ENCODE measurements at places on chromosomes 7 and 10. TPM values are rescaled to one million over a fixed set of nuclear protein-coding genes. Genes with fewer than 3 reads are reported as not detected.

GRCh38 chr10:37681617-37681999 lies 175.8 kb downstream of the ZNF248 start:
- no peak for DNase-seq

DNA sequence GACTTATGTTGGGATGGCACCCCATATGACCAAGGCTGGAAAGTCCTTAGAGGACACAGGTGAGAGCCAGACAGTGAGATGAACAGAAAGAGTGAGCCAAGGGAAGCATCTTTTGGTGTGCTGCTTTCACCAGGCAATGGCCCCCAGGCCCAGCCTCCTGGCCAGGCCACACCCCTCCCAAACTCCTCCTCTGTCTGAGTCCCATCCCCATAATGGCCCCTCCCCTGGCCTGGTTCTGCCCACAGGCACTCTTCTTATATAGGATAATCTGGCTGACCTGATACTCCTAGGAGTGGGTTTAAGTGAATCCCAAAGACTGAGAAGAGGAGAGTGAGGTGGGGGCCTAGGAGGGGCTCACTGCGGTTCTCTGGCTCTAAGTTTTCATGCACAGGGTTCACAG lies 252.5 kb downstream of the RPS24 start:
- DNase-seq, result no peak

DNA sequence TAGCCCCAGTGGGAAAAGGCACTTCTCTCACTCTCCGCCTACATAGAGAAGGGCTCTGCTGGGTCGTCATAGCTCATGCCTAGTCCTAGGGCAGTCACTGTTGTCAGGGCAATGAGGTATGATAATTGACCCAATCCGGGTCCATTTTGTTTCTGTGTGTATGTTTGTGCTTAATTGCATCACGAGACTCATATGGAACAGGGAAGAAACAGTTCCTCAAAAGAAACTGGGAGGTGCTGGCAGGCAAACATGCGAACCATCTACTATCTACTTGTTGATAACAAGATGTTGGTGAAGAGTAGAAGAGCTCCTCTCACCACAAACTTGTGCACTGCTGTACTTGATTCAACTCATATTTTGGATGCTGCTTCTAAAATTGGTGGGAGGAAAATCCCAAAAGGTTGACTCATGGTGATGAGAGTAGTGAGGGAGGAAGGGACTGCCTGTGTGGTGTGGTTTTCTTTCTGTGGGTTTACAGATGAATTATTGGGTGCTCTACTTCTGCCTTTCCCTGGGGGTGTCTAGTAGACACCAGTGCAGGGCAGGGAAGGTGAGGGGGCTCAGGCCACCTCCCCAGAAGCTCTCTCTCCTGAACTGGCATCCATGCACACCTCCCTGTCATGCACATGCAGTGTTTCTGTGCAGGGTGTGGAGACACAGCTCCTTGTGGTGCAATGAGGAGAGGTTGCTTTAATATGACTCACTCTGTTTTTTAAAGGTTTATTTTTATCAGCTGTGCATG lies 29.4 kb downstream of the LSMEM1 start:
- DNase-seq, result no peak

GRCh38 chr7:78794101-78794500 lies 659.4 kb downstream of the MAGI2 start:
- DNase-seq, result no peak

The CEP55 gene
- 5.1 TPM for total RNA-seq

- no peak for DNase-seq
Observed at GRCh38 chr7:99525713-99526440, 21.4 kb downstream of the ZKSCAN5 start.

The TMEM229A gene
- total RNA-seq, result not detected

DNA sequence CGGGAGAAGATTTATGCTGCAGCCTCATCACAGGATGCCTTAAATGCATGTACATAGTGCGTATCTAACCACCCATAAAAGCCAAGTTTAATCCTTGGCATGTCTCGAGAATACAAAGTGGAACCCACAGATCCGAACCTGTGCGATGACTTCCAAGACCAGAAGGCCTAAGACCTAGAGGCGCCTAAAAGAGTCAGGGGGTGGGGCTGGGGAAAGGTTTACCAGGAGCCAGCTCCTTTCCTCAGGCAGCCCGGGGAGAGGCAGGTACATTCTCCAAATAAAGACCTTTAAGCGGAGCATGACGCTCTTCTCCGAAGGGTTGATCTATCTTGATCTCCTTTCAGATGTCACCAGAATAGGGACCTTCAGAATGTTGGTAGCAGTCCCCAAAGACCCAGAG lies 9.7 kb downstream of the SP8 start:
- no peak for DNase-seq

- DNase-seq, result no peak
Observed at GRCh38 chr10:48482207-48482606, 122.7 kb downstream of the ARHGAP22 start.

The ZNF425 gene
- 3.4 TPM for total RNA-seq

The PIP gene
- total RNA-seq, result not detected

DNA sequence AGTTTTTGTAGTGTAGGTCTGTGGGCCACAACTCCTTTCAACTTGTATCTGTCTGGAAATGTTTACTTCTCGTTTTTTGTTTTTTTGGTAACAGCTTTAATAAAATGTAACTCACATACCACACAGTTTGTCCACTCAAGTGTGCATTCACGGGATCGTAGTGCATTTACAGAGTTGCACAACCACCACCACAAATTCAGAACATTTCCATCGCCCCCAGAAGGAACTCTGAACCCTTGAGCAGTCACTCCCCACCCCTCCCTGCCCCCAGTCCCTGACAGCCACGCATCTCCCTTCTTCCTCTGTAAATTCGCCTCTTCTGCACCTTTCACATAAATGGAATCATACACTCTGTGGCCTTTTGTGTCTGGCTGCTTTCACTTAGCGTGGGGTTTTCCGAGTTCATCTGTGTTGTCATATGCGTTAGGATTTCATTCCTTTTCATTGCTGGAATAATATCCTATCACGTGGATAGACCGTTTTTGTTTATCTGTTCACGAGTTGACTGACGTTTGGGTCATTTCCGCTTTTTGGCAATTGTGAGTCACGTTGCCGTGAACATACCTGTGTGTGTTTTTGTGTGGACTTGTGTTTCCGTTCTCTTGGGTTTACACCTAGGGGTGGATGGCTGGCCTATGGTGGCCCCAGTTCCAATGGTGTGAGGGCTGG lies 10.3 kb downstream of the JAKMIP3 start:
- DNase-seq, result no peak

- no peak for DNase-seq
Observed at GRCh38 chr7:6621195-6622133, 6.1 kb downstream of the ZNF853 start.
